ENCODE measurements at places on chromosomes 5 and 9.

DNA sequence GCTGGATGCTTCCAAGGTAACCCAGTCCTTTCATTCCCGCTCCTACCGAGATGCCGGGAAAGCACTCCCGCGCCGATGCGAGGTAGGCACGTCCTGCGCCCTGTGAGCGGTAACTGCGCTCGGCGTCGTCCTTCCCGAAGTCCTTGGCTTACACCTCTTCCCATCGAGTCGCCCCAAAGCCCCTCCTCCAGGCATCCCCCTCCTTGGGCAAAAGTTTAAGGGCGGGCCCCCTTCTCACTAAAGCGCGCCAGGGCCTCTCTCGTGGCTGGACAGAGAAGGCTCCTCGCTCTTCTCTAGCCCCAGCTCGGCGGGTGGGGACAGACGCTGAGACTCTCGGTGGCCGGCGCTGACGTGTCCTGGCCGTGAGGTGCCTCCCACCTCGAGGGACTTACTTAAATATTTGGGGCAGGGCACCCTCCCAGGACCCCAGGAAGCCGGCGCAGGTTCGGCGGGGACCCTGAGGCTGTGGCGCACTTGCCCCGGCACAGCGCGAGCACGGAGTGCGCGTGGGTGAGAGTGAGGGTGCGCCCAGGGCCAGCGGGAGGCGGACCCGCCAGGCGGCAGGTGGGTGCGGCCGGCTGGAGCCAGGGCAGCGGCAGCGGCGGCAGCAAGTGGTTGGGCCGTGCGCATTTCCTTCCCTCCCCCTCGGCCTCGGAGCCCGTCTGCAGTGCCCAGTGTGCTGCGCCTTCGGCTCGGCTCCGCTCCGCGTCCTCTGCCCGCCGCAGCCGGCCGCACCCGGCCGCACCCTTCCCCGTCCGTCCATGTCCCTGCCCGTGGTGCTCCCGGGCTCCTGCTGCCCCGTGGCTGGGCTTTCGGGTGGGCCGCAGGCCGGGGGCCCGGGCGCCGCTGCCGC is at the start of gene ENTREP1:
Gene ENTREP1, plus strand, starts transcription at position 667 of the 853 bp plus-strand sequence. Its CDS starts 95 bp downstream, at position 762.
- DNase-seq: peak; percentile 22

DNA sequence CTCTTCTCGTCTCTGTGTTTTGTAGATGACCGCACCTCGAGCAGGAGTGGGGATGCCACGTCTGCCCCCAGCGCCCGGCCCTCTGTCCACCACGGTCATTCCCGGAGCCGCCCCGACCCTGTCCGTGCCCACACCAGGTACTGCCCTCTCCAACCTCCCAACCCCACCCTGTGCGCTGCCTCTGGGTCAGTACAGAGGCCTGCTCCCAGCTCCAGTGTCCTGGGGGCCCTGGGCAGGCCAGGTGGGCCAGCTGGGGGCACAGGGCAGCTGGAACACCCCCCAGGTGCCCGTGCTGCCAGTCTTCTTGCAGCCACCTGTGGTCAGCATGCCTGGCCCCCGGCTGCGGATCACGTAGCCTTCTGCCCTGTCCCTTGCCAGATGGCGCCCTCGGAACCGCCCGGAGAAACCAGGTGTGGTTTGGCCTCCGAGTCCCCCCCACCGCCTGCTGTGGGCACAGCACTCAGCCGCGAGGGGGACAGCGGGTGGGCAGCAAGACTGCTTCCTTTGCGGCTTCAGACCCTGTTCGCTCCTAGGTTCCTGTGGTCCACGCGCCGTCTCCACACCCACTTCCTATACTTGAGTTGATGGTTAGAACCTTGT is 133.7 kb downstream of the WNK2 start:
- DNase-seq: no peak

- DNase-seq: no peak
These were observed 4.1 kb upstream of the RGMB start for GRCh38 chr5:98769210-98769958.

DNA sequence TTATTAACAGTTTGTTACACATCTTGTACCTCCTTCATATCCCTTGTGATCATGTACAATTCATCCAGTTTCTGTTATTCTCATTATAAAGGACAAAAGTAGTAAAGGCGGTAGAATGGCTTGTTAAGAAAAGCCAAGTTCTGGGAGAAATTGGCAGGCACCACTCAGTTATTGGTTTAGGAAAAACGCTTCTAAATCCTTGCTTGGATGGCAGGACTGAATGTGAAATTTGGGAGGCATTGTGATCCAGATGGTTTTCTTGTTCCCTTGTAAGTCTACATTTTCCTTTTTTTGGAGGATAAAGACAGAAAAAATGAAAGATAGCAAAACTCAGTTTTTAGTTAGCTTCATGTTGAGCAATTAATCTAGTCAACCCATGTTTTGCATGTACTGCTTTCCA is 130.2 kb downstream of the MAT2B start:
- no peak for DNase-seq

GRCh38 chr5:54944364-54944763 is 41.0 kb downstream of the ESM1 start:
- no peak for DNase-seq

GRCh38 chr9:37200433-37201005 is 80.1 kb downstream of the ZCCHC7 start:
- no peak for DNase-seq

DNA sequence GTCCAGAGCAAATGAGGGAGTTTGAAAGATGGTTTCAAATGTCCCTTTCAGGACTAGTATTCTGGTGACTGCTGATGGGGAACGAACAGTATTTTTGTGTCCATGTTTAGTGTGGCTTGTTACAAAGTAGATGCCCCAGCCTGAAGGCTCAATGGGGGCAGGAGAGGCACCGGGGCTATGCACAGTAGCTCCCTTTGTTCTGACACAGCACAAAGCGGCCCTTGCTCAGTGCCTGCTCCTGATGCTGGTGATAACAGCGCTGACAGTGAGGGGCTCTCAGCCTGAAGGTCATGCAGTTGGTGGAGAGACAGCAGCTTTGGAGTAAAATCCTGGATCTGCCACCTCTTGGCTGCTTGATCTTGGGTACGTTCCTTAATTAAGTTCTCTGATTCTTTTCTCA is 188.9 kb downstream of the SLIT3 start:
- no peak for DNase-seq

GRCh38 chr5:147481874-147482705 is 27.8 kb downstream of the DPYSL3 start:
- no peak for DNase-seq

- no peak for DNase-seq
These were observed 18.7 kb downstream of the XRCC4 start for GRCh38 chr5:83095957-83096539.

- no peak for DNase-seq
These were observed 26.7 kb upstream of the IL33 start for GRCh38 chr9:6188906-6189305.

GRCh38 chr9:113369855-113370140 is 7.0 kb downstream of the HDHD3 start:
- DNase-seq: no peak

DNA sequence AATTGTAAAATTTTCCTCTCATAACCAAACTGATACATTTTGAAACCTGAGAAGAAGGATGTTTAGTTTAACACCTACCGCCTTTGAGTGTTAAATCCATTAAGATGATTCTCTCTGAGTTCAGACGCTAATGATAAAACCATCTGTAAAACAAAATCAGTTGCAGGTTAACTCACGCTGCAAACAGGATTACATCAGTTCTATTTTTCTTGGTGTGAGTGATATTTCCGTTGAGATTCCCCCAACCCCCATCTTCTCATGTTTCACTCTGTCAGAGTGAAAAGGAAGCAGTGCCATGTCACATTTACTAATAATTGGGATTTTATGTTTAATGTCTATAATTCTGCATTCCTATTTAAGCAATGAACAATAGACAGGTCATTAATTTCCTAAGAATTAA is 146.5 kb downstream of the FANCC start:
- DNase-seq: no peak

GRCh38 chr9:109468927-109469326 is 29.2 kb downstream of the PTPN3 start:
- no peak for DNase-seq

DNA sequence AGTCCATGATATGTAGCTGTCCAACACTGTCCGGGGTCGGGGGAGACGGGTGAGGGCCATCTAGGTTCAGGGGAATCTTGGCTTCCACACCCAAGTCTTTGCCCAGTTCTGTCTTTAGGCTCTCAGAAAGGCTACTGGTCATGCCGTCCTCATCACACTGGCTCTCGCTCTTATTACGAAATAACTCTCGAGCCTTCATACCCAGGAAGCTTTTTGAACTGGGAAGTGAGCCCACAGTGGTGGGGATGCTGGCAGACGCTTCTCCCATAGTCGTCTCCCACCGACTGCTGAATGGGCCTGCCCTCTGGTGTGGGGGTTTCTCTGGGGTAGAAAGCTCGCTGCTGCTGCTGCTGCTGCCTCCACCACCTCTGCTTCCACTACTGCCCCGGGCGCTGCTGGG is 17.6 kb downstream of the SPACA9 start:
- DNase-seq: no peak

GRCh38 chr9:123550012-123550411 is 194.0 kb downstream of the CRB2 start:
- DNase-seq: no peak

DNA sequence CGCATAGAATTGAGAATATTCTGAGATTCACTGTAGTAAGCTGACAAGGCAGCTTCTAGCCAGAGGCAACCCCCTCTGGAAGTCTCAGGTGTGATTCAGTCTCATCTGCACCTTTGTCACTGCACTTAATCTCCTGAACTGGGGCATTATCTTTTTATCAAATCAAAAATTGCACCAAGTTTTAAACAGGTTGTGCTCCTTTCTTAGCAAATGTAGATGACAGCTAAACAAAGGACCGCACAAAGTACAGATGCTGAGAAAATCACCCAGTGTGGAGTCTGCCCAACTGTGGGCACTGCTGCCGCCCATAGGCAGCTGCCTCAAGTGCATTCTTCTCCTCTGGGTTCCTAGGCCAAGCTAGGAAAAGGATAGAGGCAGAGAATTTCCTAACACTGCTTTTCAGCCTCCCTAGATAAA is 51.1 kb downstream of the STARD4 start:
- DNase-seq: peak; percentile 40

GRCh38 chr9:105044518-105044917 is 116.6 kb upstream of the ABCA1 start:
- DNase-seq: peak; percentile 48

DNA sequence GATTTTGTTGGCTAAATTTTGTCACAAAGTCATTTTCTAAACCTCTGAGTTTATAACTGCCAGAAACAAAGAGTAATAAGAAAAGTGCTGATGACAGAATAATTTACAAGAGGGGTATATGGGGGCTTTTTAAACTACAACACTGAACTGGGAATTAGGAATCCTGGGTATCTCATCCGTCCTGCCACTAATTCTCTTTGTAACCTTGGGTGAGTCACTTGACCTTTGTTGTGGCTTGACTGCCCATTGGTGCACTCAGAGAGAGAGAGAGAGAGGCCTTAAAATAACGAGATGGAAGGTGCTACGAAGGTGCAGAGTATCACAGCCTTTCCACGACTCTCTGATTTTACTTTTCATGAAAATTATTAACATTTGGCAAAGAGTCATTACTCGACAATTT is 130.3 kb upstream of the CNTLN start:
- no peak for DNase-seq

GRCh38 chr9:92941861-92942260 is 5.5 kb upstream of the FGD3 start:
- no peak for DNase-seq

DNA sequence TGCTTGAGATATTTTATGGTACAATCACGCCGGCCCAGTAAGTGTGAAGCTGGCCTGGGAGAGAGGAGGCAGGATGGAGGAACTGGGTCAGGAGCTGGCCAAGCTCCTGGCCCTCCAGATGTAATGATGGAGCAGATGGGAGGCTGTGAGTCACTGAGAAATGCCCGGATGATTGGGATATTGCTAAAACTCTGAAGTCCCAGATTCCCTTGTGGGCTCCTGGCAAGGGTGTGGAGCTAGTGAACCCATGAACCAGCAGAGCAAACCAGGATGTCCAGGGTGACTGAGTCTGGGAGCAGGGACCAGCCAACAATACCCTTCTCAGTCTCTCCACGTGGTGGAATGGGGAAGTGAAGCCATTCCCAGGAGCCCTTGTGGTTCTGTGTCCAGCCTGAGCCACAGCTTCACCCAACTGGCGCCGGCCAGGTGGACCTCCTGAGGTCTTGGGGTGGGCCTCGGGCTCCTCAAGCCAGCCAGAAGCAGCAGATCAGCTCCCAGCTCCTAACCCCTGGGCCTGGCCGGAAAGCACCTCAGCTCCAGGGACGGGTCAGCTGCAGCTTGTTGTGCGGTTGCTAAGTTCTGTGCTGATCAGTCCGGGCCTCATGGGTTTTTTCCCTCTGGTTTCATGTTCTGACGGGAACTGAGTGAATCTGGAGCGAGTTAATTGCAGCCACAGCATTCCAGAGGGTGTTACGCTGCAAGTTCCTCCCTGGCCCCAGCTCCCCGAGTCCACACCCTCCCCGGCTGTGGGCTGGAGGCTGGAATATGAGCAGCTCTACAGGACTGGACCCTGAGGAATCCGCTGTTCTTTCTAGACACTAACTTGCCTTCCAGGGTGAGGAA is 37.6 kb downstream of the DUSP1 start:
- no peak for DNase-seq

- no peak for DNase-seq
These were observed 454.0 kb upstream of the GRAMD2B start for GRCh38 chr5:125969011-125969813.

- DNase-seq: no peak
These were observed 129.0 kb downstream of the TLE4 start for GRCh38 chr9:79700607-79701360.

GRCh38 chr5:104178829-104179456 is 616.4 kb upstream of the NUDT12 start:
- no peak for DNase-seq

DNA sequence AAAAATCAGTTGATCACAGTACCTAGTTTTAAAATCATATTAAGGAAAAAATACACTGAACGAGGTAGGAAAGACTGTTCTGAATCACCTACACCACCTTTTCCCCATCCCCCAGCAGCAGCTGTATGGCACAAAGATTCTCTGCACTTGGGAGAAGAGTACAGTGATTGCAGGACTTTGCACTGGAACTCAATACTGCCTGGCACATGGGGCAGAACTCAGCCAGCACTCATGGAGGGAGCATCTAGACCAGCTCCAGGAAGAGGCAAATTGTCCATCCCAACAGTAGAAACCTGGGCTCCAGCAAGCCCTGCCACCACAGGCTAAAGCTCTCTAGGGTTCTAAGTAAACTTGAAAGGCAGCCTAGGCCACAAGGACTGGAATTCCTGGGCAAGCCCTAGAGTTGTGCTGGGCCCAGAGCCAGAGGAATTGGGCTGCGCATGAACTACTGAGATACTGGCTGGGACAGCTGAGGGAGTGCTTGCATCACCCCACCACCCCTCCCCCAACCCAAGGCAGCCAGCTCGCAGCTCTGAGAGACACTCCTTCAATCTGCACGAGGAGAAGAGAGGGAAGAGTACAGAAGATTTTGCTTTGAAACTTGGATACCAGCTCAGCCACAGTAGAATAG is 654.4 kb upstream of the CDH6 start:
- no peak for DNase-seq

- no peak for DNase-seq
These were observed 6.6 kb downstream of the ZNF618 start for GRCh38 chr9:113882636-113883164.

DNA sequence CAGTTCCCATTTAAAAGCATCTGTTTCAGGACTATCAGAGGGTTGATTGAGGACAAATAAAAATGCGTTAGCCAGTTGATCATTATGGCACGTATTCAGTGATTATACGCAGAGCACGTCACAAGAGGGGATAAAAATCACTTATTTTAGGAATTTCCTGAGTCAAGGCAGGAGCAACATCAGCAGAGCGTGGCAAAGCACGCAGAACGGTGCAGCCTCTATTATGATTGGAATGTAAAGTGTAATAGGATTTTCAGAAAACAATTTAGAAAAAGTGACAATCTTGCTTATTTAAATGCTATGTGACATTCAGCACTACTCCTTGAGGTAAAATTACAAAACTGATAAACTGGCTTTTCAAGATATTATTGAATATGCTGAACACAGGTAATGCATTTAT is 413.6 kb upstream of the DAP start:
- no peak for DNase-seq
